ENCODE measurements at places on chromosomes 3 and 15.

DNA sequence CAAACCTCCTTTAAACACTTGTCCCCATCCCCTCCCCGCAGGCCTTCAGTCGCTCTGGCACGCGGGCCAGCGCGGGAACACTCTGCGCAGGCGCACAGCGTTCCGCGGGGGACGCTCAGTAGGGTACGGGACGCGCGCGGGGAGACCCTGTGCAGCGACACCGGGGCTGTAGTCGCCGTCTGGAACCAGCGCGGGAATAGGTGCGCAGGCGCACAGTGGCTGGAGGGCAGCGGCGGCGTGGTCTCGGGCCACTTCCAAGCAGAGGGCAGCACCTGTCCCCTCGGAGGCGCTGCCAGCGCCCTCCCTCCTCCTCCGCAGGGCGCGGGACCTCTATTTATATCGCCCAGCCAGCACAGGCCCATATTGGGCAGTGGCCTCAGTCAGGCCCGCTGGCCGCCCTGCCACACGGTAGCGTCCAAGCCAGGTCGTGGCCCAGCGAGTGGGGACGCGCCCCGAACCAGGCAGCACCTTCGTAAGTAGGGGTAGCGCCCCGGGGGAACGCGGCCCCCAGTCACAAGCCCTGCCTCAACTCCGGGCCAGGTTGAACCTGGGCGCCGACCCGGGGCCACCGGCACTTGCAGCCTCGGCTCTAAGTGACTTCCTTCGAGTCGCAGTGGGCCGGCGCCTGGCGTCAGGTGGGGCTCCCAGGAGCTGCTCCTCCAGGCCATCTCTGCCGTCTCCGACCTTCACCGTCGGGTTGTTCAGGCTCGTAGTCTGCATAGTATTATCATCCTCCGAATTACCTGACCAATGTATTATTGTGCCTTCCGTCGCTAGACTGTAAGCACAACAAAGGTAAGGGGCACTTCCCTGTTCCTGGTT is at the start of gene KBTBD12:
Gene KBTBD12 (plus strand): TSS at position 118 of the 822 bp plus-strand sequence. CDS start 7,830 bp downstream, outside the sequence.
- DNase-seq, result no peak

- DNase-seq, result no peak
These were observed 440.5 kb downstream of the NTRK3 start for GRCh38 chr15:87816016-87816415.

DNA sequence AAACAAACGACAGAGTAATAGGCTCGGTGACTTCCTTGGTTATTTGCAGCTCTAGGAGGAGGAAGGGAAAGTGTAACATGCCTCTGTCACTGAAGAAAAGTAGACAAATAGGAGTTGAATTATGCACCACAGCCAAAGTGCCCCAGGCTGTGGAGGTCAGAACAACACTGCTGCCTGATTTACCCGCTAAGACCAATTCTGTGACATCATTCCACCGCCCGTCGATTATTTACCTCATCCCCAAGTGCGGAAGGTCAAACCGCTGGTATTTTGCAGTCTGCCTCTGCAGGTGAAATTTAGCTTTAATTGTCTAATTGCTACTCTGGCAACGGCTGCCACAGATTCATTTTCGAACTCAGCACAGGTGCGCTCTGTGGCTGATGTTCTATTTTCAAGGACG is 106.3 kb upstream of the PRICKLE2 start:
- no peak for DNase-seq

DNA sequence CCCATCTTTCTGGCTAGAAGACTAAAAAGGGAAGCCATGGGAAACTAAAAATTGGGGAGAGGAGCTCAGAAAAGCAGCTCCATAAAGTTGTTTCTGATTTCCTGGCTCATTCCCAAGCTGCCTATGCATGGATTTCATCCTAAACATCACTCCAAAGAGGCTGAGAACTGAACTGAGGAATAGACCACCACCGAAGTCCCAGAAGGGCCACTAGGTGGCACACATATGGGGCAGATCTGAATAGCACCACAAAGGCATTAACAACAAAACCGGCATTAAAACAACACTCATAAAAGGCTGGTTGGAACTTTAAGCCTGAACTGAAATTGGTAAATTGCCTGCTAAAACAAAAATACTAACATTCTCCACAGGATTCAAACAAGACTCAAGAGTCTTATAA is 106.3 kb downstream of the PLD1 start:
- peak; percentile 9 for DNase-seq

- DNase-seq, result no peak
These were observed 61.0 kb upstream of the PYDC2 start for GRCh38 chr3:191399918-191400317.

- DNase-seq, result peak; percentile 77
These were observed 8.3 kb downstream of the ANKRD63 start for GRCh38 chr15:40274350-40275274.

All from NCI-H1694 (cell line).